ENCODE measurements at places on chromosomes 6 and 20.

GRCh38 chr20:16236589-16237241, 336.5 kb downstream of the KIF16B start:
- DNase-seq = no peak

DNA sequence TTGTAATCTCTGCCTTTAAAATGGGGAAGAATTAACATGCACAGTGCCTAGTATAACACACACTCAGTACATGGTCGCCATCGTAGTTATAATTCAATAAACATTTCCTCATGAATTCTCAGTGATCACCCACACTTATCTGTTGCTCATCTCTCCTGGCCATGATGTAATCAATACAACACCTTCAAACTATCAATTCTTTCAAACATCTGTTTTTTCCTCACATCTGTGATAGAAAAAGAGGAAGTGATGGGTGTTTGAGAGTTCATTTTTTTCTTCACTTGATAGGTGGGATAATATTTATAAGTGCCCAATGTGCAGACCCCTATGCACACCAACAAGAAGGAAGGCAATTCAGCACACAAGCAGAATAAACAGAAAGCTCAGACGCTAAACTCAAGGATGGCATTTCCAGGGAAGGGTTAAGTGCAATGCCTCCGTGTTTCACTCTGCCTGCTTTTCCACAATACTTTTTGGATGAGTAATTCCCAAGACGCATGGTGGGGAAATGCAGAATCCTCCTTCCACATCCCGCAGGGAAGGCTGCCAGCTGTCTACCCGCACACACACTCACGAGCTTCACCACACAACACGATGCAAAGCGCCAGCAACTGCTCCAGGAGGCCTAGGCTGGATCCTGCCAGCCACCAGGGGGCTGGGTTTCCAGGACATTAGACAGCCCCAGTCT, 100.3 kb downstream of the GMPR start:
- no peak for DNase-seq

DNA sequence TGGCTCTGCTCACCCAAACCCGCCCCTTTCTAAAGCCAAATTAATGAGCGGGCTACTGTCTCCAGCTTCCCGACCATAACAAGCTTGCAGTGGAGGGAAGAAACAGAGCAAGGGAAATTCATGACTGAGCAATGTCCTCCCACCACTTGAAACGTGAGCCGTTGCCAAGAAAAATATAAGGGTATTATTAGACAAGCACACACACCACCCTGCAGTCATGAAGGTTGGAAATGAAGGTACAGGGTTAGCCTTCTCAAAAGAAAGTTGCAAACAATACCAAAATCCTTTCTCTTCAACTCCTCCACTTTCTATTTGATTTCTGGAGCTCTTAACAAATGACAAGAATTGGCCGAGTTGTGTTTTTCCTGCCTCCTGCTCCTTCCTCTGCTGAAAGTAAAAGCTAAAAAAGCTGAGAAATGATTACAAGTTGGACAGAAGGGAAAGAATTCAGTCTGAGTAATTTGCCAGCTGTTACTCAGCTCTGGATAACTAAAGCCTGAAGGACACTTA, 151.1 kb upstream of the B3GAT2 start:
- no peak for DNase-seq

GRCh38 chr20:34365765-34366213, 2.7 kb downstream of the ITCH start:
- peak; percentile 85 for DNase-seq

- DNase-seq = no peak
These were observed 4.2 kb upstream of the GPR31 start for GRCh38 chr6:167161851-167162467.

DNA sequence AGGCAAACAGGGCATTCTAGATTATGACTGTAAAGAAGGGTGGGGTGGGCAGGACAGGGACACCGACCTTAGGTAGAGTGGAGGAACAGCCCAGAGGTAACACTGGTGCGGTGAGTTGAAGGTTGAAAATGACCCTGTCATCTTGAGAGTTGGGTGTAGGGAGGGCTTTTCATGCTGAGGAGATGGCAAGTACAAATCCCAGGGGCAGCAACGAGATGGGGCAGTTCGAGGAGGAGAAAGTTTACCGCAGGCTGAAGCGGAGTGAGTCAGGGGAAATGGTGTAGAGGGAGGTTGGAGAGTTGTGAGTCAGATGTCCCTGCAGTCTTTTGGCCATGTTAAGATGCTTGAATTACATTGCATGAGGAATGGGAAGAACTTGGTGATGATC, 101.1 kb downstream of the HIVEP1 start:
- peak; percentile 81 for DNase-seq

DNA sequence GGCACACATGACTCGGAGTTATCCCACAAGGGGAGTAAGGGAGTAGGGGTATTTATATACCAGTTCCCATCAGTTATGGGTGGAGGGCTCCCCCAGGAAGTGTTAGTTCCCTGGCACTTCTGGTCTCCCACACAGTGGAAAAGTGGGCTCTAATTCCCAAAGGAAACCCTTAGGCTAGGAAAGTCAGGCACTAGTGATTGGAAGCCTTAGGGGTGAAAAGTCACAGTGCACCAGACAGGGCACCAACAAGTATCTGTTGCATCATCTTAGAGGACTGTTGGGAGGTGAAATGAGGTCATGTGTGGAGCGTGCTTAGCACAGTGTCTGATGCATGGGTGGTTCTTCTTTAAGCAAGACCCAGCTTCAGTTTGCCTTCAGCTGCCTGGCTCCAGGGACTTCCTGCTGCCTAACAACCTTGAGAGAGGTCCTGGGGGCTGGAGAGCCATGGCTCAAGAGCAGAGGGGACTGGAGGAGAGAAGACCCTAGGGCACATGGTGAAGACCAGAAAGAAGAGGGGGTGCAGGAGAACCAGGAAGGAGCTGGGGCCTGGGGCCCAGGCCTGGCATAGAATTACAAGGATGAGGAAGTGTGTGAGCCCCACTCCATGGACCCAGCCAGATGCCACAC, 7.5 kb upstream of the FOXP4 start:
- peak; percentile 44 for DNase-seq

DNA sequence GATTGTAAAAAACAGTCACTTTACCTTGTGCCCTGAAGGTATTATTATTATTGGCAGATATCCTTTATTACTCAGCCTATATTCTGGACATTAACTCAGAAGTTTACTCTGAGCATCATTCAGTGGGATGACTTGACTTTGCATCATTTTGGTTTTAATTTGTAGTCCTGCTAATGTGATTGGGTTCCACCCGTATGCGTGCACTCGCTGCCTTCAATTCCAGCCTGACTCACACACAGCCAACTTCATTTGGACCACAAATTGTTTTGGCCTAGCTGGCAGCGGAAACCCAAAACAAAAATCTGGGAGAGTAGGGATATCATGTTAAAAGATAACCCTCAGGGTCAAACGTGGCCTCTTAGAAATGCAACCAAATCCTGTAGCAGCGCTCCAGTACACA, 704.4 kb upstream of the SLC35B3 start:
- DNase-seq = no peak

GRCh38 chr20:13671916-13672378, 33.2 kb upstream of the TASP1 start:
- DNase-seq = no peak

DNA sequence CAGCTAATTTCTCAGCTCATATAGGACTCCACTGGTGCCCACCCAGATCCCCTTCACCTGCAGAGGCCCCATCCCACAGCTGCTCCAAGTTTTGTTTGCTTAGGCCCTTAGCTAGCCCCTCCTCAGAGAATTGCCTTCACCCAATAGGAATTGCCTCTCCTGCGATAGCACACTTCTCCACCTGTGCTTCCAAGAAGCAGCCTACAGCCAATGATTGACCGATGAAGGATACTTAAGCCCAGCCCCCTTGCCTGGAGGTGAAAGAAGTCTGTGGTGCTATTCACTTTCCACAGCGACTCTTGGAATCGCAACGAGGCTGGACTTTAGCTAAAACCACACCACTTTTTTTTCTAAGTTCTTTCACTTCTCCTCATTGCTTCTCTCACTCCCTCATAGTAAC, 353.2 kb upstream of the BTBD3 start:
- DNase-seq = no peak

DNA sequence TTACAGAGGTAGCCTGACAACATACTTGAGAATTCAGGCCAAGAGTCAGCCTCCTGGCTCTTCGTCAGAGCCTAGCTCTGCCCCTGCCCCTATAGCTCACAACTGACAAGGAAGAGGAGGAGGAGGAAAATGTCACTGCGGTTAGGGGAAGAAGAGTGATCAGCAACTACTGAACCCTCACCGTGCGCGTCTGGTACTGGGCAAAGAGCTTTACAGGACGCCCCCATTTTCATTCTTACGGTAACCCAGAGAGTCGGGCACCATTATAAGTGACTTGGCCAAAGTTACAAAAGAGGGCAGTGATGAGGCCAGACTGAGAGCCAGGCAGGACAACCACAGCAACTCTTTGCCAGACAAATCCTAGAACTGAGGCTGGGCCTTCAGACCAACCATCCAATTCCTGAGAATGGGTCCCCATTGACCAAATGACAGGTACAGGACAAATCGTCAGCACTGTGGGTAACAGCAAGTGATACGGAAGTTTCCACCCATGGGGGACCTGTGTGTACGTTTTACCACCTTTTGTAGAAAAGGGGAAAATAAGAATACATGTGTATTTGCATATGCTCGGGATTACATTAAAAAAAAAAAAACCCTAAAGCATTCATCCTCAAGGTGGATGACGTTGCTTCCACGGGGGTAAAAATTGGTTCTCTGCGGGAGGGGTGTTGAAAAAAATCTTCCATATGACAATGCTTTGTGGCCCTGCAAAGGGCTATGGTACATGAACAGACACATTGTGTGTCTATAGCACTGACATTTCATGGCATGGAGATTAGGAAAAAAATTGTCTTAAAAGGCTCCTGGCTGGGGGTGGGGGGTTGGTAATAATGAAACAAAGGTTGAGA, 118.0 kb downstream of the NFATC2 start:
- no peak for DNase-seq

DNA sequence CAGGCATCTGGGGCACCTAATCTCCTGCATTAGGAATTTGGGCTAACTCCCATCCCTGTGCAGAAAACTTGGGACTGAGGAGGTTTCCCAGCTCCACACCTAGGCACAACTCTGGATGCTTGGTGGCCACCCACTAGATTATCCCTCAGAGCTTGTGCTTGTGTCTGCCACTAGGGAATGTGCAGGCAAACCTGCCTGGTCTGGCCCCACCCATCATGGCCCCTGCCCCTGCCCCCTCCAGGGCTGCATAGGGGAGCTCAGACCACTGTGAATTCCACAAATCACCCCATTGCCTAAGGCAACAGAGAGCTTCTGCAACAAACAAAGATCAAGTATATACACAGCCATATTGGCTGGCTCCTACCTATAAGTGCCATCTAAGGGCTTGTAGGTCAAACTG, 31.1 kb downstream of the STMND1 start:
- no peak for DNase-seq
